PC-3 (cell line): ENCODE measurements at places on chromosomes 16 and 17. TPM values are rescaled to one million over a fixed set of nuclear protein-coding genes. Genes with fewer than 3 reads are reported as not detected.

DNA sequence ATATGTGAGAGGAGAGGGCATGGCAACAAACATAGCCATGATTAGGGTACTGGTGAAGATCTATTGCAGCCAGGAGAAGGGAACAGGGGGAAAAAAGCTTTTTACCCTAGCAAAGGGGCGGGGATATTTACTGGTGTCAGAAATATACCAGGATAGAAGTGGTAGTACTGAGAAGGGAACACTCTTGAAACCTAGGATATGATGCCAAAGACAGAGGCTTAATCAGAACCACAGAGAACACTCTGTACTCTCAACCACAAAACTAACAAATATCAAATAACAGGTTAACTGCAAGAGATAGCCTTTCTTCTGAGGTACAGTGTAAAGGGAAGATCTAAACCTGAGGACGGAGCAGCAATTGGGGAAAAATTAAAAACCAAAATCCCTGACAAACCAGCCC lies 112.2 kb downstream of the KIF2B start:
- DNase-seq, result no peak

- no peak for DNase-seq
Measured at GRCh38 chr17:83006515-83007455, 72.6 kb upstream of the METRNL start.

DNA sequence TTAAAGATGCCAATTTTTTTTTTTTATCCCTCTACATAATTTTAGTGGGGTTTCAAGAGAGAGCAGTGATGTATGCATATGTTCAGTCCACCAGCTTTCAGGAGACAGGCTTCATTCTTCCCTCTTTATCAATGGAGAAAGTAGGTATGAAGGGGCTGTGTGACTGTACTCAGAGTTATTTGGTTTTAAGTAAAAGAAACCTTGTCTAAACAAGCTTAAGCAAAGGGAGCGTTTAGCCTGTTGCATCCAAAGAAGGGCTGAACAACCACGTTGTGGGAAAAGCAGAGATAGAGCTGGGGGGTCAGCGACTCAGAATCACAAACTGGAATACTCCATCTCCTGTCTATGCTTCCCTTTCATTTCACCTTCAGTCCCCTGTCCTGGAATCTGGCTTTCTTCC lies 50.4 kb upstream of the HAS3 start:
- DNase-seq, result no peak

DNA sequence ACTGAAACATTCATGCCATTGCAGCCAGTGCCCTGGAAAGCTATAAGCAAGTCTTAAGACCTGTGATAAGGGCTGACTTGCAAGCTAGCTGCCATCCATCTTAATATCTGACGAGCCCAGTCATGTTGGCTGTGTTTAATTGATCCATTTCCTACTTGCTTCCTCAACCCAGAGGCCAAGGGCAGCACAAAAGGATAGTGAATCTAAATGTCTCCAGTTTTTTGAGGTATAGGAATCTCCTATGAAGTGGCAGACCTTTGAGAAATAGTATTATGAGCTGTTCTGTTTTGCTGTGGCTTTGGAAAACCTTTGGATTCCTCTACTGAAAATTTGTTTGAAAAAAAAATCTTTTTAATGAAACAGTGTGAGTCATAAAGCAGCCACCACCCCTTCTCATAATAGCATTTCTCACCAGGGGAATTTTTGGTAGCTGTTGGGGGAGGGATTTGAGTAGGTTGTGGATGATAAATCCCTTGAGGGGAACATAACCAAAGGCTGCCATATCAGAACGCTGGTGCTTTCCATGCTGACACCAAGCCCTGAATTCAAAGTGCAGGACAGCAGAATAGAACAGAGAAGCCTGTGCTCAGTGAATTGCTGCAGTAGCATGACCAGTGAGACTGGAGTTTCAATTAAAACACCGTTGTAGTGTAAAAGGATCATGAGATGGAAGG lies 12.9 kb downstream of the ZNRF1 start:
- DNase-seq, result peak; percentile 83

GRCh38 chr17:61097781-61098180 lies 301.9 kb upstream of the TBX2 start:
- DNase-seq, result no peak

- no peak for DNase-seq
Measured at GRCh38 chr17:82929011-82929622, 89.3 kb upstream of the ZNF750 start.

DNA sequence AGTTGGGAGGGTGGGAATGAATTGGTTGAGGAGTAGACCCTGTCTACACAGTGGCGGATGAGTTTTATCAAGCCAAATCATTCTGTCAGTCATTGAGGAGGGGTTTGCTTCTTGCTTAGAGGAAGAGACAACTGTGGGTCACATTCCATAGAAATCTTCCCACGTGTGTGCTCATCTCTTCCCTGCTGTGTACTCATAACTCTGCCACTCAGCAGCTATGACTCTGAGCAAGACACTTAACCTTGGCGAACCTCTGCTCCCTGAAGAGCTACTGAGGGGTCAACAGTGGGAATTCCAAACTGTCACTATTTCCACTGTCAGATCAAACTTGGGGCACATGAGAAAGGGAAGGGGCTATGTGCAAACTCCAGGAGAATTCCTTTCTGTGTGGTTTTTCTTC lies 72.6 kb upstream of the COX10 start:
- no peak for DNase-seq

- no peak for DNase-seq
Measured at GRCh38 chr16:57497121-57497520, 10.8 kb upstream of the DOK4 start.

GRCh38 chr17:11535231-11535630 lies 63.0 kb upstream of the DNAH9 start:
- no peak for DNase-seq

DNA sequence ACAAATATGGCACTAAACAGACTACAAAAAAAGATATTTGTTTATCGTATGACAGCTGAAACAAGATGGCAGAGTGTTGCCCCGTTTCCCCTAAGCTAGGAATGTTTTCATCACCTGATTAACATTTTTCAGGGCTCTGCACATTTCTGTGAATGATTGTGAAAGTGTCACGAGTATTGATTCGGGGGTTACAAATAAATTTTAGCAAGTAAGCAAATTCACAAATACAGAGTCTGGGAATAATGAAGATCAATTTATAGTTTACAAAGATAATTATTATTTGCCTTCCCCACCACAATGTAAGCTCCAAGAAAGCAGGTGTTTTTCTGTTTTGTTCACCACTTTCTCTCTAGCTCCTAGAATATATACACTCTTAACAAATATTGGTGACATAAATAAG lies 361.2 kb upstream of the ERCC4 start:
- DNase-seq, result no peak

- no peak for DNase-seq
Measured at GRCh38 chr16:66369055-66369592, 2.6 kb downstream of the CDH5 start.

- DNase-seq, result no peak
Measured at GRCh38 chr16:77993111-77993985, 29.0 kb upstream of the CLEC3A start.

- DNase-seq, result no peak
Measured at GRCh38 chr17:72382971-72383722, 262.3 kb downstream of the SOX9 start.

The ALOX15B gene
- total RNA-seq, result not detected in 2 replicates

The SLC6A2 gene
- not detected in 2 replicates for total RNA-seq

The CCL5 gene
- not detected in 2 replicates for total RNA-seq
